ENCODE measurements at places on chromosomes 7 and 10.

DNA sequence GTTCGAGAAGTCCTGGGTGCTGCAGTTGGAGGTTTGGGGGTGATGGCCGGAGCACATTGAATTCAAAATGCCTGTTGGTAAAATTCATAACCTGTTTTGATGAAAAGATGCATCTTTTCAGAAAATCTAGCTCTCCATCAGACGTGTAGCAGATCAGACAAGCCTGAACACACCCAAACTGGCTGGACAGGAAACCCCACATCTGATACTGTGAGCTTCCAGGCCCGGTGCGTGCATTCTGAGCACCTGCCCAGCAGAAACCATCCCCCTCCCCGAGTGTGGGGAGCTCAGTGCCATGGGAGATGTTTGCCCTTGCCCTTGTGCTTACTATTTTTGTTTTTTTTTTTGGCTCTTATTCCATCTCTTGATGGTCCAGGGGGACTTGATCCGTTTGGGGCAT is 417.1 kb downstream of the TCERG1L start:
- no peaks in the 10 kb centered on the region for H3K27me3 ChIP-seq
- no peaks in the 10 kb centered on the region for H3K36me3 ChIP-seq
- no peak for DNase-seq
- H3K27ac ChIP-seq, result no peak overlapping the region
- no peak overlapping the region for H3K4me3 ChIP-seq
- no peaks in the 10 kb centered on the region for H3K4me1 ChIP-seq

GRCh38 chr10:69404786-69405185 is 11.9 kb downstream of the TACR2 start:
- H3K27ac ChIP-seq, result peak overlapping the region; percentile 28
- no peak overlapping the region for H3K4me3 ChIP-seq
- peaks cover 23% of the 10 kb centered on the region for H3K36me3 ChIP-seq
- no peak for DNase-seq
- no peaks in the 10 kb centered on the region for H3K27me3 ChIP-seq
- peaks cover 17% of the 10 kb centered on the region for H3K4me1 ChIP-seq

GRCh38 chr7:49398236-49398635 is 375.2 kb upstream of the VWC2 start:
- H3K36me3 ChIP-seq, result no peaks in the 10 kb centered on the region
- no peak overlapping the region for H3K27ac ChIP-seq
- no peak overlapping the region for H3K4me3 ChIP-seq
- DNase-seq, result no peak
- H3K27me3 ChIP-seq, result no peaks in the 10 kb centered on the region
- H3K4me1 ChIP-seq, result no peaks in the 10 kb centered on the region

- no peaks in the 10 kb centered on the region for H3K36me3 ChIP-seq
- H3K27ac ChIP-seq, result no peak overlapping the region
- DNase-seq, result no peak
- H3K27me3 ChIP-seq, result peaks cover 12% of the 10 kb centered on the region
Measured at GRCh38 chr10:72030762-72031543, 57.4 kb downstream of the SPOCK2 start.

DNA sequence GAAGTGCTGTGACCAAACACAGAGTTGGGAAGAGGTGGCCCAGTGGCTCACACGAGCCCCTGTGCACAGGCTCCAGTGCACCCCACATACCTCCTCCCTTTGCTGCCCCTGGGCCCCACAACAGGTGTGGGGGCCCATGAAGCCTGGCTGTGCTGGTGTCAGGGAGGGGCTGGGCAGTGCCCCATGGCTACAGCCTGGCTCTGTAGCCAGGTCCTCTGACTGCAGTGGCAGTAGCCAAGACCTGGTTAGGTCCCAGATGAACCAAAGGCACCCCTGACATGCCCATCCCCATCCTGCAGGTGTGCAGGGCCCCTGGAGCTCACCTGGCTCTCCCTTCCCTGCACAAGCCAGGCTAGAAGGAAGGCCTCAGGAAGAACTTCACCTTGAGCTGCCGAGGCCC is 176.3 kb downstream of the GRID1 start:
- no peak for DNase-seq
- peaks cover 7% of the 10 kb centered on the region for H3K27me3 ChIP-seq
- no peak overlapping the region for H3K4me3 ChIP-seq
- H3K4me1 ChIP-seq, result no peaks in the 10 kb centered on the region
- H3K27ac ChIP-seq, result no peak overlapping the region

DNA sequence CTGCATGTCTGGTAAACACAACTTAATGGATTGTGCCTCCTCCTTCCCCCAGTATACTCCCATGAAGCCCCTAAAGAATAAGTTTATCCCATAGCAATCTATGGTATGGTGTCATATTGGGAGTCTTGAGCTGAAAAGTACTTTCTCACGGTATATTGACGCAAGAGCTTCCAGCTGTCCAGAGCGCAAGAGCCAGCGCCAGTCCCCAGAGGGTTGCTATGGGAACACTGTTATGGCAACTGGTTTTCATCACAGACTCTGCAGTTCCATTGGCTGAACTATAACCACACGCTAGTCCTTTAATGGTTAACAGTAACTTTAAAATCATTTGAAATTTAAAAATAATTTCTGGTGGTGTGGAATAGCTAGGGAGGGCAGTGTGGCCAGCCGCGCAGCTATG is 46.9 kb downstream of the PRPF18 start:
- H3K27ac ChIP-seq, result no peak overlapping the region
- peaks cover 48% of the 10 kb centered on the region for H3K36me3 ChIP-seq
- H3K27me3 ChIP-seq, result no peaks in the 10 kb centered on the region
- H3K4me3 ChIP-seq, result no peak overlapping the region
- DNase-seq, result no peak

DNA sequence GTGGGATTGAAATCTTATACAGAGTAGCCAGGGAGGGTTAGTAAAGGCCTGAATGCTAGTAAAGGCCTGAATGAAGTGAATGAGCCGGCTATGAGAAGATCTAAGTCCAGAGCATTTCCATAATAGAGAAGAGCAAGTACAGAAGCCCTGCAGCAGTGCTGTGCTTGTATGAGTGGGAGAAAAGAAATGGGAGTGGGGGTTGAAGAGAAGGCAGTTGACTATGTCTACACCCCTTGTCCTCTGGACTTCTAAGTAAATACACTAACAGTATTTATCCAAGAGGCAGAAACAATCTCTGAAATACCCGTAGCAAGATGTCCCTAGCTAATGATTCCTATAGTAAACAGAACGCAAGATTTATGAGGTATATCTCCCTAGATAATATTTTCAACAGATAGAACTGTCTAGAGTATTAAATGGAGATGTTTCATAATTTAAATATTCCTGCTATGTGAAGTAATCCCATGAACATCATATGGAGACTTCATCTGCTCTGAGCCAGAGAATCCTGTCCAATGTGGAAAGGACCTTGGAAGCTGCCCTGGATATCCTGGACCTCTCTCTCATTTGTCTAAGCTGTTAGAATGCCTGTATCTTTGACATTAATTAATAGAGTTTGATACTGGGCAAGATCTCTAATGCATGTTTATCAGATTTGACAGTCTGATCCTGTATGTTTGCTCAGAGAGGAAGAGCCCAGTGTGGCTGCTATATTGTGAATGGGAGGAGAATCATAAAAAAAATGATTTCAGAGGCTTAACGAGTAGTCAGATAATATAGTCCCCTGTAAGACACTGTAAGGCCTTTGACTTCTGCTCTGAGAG is 171.6 kb downstream of the LRRN3 start:
- no peaks in the 10 kb centered on the region for H3K27me3 ChIP-seq
- no peak overlapping the region for H3K27ac ChIP-seq
- H3K36me3 ChIP-seq, result no peaks in the 10 kb centered on the region
- no peak overlapping the region for H3K4me3 ChIP-seq
- no peaks in the 10 kb centered on the region for H3K4me1 ChIP-seq

- no peak overlapping the region for H3K4me3 ChIP-seq
- H3K27ac ChIP-seq, result no peak overlapping the region
- no peaks in the 10 kb centered on the region for H3K36me3 ChIP-seq
- peaks cover 23% of the 10 kb centered on the region for H3K4me1 ChIP-seq
- H3K27me3 ChIP-seq, result no peaks in the 10 kb centered on the region
Measured at GRCh38 chr7:138880881-138881578, 83.0 kb upstream of the ATP6V0A4 start.

- peak; percentile 22 for DNase-seq
- H3K36me3 ChIP-seq, result no peaks in the 10 kb centered on the region
- H3K4me1 ChIP-seq, result peaks cover 13% of the 10 kb centered on the region
Measured at GRCh38 chr10:42933448-42934340, 143.2 kb upstream of the RET start.

GRCh38 chr7:38973760-38974159 is 3.9 kb upstream of the POU6F2 start:
- H3K27ac ChIP-seq, result no peak overlapping the region
- no peak overlapping the region for H3K4me3 ChIP-seq
- H3K27me3 ChIP-seq, result peaks cover 30% of the 10 kb centered on the region
- DNase-seq, result no peak

- no peaks in the 10 kb centered on the region for H3K27me3 ChIP-seq
- H3K27ac ChIP-seq, result peak within 1 kb of the TSS; percentile 79
- peak within 1 kb of the TSS; percentile 95 for H3K4me3 ChIP-seq
- peaks cover 14% of the 10 kb centered on the region for H3K4me1 ChIP-seq
- peaks cover 6% of the 10 kb centered on the region for H3K36me3 ChIP-seq
- DNase-seq, result peak; percentile 96
Measured at GRCh38 chr10:73358331-73359279, at the start of gene CFAP70. CFAP70 (minus strand) TSS chr10:73358864; CDS start chr10:73354796, 4,068 bp downstream.

- peaks cover 13% of the 10 kb centered on the region for H3K4me1 ChIP-seq
- H3K27me3 ChIP-seq, result peaks cover 3% of the 10 kb centered on the region
- peaks cover 20% of the 10 kb centered on the region for H3K36me3 ChIP-seq
Measured at GRCh38 chr7:130207033-130207432, 627 bp upstream of the SSMEM1 start.
